Kidney (tissue), 22 donors: ENCODE measurements at places on chromosomes 11 and 22. TPM values are rescaled to one million over a fixed set of nuclear protein-coding genes. Genes with fewer than 3 reads are reported as not detected.
A peak's percentile ranks its signal among the peaks of the same experiment; 100 is the strongest.

- no peak for DNase-seq
Measured at GRCh38 chr22:28988457-28988856, 73.2 kb downstream of the C22orf31 start.

GRCh38 chr11:88173956-88174355 is 1.3 kb downstream of the RAB38 start:
- DNase-seq = no peak

GRCh38 chr11:86115542-86116385 is 46.9 kb upstream of the PICALM start:
- no peak for DNase-seq

DNA sequence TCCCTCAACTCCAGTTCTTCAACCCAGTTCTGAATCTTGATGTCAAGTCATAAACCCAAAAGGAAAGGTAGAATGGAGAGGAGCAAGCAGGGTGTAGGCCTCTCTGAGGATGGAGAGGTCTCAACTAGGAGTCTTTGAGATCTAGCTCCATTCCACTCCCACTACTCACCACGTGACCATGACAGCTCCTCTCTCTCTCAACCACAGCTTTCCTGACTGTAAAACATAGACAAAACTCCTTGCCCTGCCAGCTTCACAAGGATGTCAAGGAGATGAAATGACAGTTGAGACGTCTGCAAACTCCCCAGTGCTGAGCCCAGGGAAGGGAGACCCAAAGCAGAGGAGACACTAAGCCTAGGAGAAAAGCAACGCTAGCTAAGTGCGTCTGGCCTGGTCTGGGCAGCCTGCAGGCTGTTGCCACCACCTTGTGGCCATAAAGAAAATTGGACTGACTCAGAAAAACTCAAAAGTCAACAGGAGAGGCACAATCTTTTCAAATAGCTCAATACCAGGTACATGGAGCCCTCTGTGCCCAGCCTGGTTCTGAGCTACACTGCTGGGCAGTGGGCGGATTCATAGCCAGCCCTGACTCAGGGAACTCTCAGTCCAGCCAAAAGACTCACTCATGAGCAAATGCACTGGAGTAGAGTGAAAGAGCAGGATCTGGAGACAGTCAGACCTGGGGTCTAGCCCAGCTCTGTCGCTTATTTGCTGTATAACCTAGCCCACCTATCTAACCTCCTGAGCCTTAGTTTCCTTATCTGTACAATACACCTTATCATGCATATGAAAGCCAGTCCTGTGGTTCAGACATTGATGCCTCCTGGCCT is 3.4 kb downstream of the CLPB start:
- peak; percentile 26 for DNase-seq

GRCh38 chr22:24106385-24107381 is 74.6 kb upstream of the SUSD2 start:
- DNase-seq = no peak

DNA sequence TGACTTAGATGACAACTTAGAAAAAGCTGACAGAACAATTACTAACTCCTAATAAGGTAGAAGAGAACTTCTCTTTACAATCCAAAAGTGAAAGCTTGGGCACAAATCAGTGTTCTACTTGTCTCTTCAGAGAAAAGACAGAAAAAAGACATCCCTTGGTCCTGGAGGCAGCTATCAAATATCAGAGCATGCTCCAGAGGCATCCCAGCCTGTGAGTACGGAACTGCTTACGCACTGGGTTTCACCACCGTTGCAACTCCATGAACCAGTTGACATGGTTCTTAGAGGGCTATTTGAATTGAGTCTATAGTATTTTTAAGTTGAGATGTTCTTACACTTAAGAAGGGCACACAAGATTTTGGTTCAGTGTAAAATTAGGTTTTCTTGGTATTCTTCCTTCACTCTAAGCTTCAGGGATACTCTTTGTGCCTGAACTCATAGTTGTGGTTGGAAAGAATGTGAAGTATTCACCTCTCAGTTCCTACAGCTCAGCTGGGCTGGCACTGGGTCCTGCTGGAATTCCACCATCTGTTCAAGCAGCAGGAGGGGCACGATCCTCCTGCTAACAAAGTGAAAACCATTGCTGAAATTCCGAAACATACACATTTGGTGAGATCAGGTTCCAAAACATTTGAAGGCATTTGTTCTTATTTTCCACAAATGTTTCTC is 6.3 kb downstream of the AKIP1 start:
- peak; percentile 33 for DNase-seq

DEUP1 gene
- 0.57 TPM for total RNA-seq

- no peak for DNase-seq
Measured at GRCh38 chr22:36237462-36238372, 1.6 kb downstream of the APOL2 start.
